ENCODE measurements at places on chromosomes 5 and 9.

DNA sequence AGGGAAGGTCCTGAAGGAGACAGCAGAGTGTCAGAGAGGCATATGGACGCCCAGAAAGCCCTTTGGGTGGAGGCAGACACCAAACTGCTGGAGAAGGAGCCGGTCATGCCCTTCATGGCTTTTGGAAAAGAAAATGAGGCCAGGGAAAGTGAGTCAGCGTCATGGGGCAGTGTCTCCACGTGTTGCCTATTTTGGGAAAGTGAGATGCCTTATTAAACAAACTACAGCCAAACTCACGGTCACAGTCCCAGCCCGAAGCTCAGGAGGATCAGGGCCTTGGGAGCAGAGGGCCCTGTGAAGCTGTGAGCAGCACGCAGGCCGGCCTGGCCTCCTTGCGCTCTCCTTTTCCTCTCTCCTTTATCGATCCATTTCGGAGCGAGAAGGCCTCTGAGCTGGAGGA lies 25.0 kb downstream of the RGS3 start:
- DNase-seq: no peak

- no peak for DNase-seq
Measured at GRCh38 chr9:82127465-82127864, 138.9 kb downstream of the SPATA31D1 start.

DNA sequence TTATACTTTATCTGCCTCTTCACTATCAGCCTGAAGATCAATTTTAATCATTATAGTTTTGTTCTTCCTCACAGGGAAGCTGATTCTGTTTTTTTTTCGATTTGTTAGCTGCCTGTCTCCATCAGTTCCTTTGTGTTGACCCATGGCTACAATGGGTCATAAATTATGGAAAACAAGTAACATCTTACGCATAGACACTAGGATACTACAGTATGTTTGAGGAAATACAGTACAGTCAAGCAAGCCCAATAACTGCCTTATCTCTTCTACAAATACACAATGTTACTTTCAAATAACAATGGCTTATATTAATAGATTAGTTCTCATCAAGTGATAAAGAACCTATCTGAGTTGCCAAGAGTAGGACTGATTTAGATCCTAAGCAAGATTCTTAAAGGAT lies 160.5 kb upstream of the FREM1 start:
- DNase-seq: no peak

DNA sequence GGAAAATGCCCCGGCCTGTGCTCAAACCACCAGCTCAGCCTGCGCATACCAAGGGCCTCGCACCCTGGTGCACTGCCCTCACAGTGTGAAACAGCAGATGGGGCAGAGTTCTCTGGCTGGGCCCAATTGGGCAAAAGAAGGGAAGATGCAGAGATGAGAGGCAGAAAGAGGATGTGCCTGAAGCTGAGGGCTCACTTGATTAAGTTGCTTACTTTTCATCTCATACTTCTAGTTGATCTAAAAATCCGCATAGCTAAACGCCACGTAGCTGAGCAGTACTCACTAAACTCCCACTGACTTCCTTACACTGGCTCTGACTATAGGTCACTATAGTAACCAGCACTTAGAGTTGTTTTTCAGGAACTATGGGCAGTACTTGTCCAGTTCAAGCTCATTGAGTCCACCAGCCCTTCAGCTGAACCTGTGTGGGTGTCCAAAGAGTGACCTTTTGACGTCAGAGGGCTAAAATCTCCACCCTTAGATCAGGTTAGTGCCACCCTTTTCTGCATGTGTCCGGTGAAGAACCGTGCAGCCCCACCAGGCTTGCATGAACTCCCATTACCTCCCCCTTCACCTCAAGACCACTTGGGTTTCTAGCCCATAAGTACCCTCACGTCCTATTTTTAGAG lies 215.2 kb downstream of the AUH start:
- DNase-seq: no peak

- DNase-seq: no peak
Measured at GRCh38 chr5:118578093-118578492, 410.3 kb downstream of the DTWD2 start.

GRCh38 chr5:137446615-137447014 lies 52.5 kb downstream of the SPOCK1 start:
- no peak for DNase-seq

GRCh38 chr5:37886242-37886905 lies 46.5 kb upstream of the GDNF start:
- no peak for DNase-seq

- DNase-seq: no peak
Measured at GRCh38 chr5:1930880-1931603, 48.3 kb upstream of the IRX4 start.

DNA sequence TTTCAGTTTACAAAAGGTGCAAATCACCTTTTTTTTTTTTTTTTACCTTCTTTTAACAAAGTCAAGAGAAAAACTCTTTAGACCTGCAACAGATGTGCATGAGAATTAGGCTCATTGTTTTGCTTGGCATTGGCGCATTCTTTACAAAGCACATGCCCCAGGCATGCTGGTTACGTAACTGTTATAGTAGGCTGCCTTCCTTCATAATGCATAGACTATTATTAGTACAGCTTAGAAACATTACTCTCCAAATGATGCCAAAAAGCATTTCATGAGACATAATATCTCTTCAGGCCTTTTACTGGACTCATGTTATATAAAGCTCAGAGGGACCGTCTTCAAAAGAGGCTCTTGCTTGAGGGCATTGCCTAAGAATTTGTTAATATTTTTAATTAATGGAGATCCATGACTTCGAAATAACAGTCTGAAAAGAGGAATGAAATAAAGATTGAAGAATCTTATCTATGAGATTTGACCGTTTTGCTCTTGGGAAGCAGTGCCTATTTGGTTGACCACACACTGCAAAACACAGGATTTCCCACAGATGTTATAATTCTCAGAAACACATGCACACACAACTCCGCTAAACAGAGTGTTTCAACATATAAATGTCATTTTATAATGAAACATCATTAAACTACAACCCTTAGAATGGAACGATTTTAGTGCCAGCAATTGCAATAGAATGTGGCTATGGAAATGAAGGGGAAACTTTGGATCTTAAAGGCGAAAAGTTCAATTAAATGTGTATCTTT lies 478.7 kb downstream of the PRR16 start:
- peak; percentile 16 for DNase-seq

DNA sequence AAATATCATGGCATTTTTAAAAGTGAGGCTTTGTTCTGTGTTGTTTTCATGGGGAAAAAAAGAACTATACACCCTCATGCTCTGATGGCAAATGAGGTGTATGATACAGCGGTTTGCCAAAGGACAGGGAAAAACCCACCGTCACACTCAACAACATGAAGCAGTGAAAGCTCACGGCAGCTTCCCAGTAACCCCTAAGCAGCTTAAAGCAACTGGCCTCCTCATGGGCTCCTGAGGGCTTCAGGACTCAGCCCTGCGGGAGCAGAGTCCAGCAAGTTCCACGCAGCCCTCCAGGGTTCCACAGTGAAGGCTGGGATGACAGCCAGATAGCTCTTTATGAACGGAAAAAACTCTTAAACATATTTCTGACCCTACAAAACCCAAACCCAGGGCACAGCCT lies 12.9 kb downstream of the BARHL1 start:
- DNase-seq: no peak

GRCh38 chr9:2208991-2209390 lies 193.8 kb downstream of the SMARCA2 start:
- no peak for DNase-seq
